ENCODE measurements at places on chromosomes 3 and 15. TPM values are rescaled to one million over a fixed set of nuclear protein-coding genes. Genes with fewer than 3 reads are reported as not detected.
A peak's percentile ranks its signal among the peaks of the same experiment; 100 is the strongest.

DNA sequence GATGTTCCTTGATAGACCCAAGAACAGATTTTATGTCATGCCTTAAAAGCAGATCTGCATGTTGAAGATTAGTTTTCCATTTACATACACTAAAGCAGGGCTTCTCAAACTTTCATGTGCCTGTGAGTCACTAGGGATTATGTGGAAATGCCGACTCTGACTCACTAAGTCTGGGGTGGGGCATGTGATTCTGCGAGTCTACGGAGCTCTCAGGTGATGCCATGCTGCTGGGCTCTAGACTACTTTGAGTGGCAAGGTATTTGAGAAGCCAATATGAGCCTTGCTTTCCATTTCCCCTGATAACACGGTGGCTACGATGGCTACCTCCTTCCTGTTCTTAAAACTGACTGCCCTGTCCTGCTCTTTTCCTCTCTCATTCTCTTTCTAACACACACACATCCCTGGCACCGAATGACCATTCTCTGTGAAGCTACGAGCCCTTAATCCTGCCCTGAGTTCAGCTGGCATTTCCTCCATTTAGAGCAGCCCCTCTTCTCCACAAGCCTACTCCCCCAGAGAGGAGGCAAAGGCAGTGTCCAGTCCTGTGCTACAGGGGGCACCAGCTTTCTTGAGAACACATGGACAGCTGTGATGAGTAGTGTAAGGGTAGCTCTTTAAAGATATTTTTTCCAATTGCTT lies 39.7 kb upstream of the PYGO1 start:
- peak; percentile 18 for DNase-seq

DNA sequence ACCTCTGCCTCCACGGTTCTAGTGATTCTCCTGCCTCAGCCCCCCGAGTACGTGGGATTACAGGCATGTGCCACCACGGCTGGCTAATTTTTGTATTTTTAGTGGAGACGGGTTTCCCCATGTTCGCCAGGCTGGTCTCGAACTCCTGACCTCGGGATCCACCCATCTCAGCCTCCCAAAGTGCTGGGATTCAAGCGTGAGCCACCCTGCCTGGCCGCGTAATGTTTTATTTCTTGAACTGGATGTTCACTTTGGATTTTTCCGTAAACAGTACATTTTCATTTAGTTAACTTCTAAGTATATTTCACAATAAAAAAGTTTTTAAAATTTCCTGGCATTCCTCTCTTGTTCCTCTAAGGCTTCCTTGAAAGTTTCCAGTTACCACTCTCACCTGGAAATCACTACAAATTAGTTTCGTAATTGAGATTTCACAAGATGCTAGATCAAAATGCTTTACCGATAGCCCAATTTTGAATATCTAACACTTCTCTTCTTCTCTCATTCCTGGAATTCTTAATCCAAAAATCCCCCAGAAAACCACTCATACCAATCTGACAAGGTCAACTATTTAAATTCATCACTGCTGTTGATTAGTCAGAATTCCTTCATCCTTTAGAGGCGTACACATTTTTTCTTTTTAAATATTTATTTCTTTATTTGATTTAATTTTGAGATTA lies 44.7 kb upstream of the INO80 start:
- no peak for DNase-seq

DNA sequence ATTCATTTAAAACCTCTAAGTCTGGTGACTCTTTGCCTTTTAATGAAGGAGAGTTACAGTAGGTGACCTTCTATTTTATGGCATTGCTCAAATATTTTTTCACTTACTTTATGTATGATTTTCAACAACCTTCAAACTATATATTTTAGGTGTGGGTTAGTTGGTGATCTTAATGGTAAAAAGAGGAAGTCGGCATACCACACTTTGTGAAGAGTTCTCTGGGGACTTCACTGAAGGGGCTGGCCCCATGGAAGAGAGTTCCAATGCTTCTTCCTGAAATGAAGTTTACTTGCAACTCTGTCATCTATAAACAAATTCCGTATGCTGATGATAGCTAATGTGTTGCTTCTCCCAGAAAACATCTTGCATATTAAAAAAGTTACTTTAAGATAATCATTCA lies 647.0 kb upstream of the SGO1 start:
- DNase-seq: no peak

DNA sequence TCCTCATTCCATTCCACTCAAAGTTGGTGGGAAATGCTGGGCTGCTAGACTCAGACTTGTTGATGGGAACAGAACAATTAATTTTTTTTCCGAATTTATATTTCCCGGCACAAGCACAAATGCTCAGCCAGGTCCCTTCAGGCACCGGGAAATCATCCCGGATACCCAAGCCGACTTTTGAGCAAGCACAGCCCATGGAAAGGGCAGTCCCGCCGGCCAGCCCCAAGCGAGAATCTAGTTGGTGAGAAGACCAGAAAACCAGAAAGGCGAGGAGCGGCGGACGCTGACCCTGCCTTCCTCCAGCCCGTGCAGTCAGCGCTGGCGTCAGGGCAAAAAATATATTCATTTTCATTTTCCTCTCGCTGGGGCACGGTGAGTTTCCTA lies 763 bp upstream of the ZIC4 start:
- no peak for DNase-seq

DNA sequence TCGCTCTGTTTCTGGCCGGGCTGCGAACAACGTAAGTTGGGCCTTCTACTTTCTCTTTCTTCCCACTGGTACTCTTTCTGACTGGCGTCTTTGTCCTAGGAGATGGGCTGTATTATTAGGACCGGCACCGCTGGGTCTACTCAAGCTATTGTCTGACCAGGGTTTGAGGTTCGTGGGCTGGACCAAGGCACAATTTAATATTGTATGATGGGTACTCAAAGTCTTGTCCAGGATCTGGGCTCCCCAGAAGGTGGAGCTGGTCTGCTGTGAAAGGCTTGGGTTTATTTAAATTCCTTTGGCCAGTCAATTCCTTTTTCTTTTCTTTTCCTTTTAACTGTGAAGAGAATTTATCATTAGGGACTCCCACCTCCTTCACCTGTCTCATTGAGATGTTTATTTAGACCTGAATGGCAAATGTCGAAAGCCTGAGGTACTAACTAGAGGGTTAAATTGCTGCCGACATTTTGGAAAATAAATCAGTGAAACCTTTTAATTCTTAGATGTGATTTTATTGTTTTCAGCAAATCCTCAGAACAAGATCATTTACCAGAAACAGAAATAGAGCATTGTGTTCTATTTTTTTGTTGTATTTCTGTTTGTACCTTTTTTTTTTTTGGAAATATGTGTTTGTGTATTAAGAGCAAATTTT lies 410 bp downstream of the LRRC49 start:
- peak; percentile 6 for DNase-seq

- DNase-seq: no peak
These were observed 14.8 kb upstream of the FOXP1 start for GRCh38 chr3:71598292-71598691.

DNA sequence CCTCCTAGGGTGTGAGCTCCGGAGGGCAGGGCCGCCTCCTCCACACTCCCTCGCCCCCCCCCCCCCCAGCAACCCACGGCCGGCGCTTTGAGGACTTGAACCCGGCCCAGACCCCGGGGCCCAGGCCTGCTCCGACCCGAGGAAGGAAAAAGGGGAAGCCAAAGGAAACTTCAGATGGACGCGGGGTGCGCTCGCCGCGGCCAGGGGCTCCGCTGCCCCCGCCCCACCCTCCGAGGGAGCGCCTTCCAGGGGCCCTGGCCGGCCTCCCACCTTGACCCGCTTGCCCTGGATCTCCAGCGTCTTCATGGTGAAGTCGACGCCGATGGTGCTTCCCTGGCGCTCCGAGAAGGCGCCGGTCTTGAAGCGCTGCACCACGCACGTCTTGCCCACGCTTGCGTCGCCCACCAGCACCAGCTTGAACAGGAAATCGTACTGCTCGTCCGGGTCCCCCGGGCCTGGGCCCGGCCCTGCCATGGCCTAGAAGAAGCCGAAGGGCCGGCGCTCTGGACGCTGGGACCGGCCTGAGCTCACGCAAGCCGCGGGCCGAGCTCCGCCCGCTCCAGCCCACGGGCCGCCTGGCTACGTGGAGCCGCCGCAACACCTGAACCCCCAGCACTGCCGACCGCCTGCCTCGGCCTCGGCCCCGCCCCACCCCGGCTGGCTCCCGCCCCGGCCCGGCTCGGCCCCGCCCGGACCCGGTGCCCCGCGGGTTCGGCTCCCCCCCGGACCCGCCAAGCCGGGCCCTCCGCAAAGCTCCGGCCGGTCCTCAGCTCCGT lies 400 bp downstream of the RAB43 start:
- DNase-seq: no peak

Gene ROPN1B
- not detected for total RNA-seq

DNA sequence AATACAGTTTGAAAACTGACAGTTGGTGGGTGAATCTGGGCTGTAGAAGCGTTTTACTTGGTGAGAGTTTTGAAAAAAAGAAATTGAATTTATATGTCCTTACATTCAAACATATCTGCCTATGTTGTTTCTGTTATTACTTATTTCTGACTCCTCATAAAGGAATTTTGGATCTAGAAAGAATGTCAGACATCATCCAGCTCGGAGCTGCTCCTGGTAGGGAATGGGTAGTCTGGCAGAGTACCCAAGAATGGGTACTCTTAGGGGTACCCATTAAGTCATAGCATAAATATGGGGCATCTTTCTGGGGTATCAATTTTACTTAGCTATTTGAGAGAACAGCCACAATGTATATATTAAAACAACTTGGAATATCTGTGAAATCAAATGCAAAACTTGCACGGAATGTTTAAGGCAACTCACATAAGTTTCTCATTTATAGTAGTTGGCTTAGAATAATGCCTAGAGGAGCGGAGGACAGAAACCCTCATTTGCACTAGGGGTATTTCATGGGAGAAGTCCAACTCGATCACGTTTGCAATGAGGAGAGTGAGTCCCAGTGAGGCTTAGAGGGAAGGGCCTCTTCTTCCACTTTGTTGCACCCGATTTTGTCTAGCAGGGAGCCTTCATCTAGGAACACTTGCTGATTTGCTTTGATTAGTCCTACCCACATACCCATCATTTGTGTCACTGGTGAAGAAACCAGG lies 2.4 kb upstream of the LARP6 start:
- DNase-seq: no peak

Gene LMAN1L
- not detected for total RNA-seq

DNA sequence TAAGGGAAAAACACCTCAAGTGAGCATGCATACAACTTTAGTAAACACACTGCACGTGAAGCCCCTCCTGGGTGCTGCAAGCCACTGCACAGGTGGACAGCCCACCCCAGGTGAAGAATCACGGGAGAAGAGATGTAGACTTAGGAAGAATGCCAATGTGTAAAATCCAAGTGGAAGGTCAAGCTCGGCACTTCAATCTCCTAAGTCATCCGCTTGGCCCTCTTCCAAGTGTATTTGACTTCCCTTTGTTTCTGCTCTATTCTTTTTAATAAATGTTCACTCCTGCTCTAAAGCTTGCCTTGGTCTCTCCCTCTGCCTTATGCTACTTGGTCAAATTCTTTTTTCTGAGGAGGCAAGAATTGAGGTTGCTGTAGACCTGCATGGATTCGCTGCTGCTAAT lies 316.6 kb downstream of the EDEM1 start:
- DNase-seq: no peak

- no peak for DNase-seq
These were observed 334.4 kb upstream of the THRB start for GRCh38 chr3:24829011-24829581.

DNA sequence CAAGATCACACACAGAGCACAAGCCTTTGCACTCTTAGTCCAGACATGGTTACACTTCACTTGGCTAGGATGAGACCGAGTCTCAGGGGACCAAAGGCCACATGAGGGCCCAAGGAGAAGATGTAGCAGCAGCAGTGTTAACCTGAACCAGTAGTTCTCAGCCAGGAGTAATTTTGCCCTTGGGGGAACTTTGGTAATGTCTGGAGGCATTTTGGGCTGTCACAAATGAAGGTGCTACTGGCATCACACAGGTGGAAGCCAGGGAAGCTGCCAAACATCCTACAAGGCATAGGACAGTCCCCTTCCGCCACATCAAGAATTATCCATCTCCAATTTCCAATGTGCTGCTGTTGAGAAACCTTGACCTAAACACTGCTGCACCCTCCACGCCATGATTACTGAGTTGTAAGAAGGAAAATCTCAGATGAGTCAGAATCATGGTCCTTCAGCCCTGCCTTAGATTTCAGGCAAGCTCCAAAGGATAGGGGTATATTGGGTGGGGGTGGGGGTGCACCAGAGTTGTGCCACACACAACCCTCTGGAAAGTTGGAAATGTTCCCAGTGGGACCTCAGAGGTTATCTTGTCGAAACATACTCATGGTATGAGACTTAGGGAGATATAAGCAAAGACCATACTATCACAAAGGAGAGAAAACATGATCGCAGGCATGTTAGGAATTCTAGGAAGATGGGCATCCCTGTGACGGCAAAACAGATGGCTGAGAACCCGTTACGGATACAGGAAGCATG lies 36.2 kb downstream of the SEMA5B start:
- DNase-seq: no peak

GRCh38 chr15:73295630-73296286 lies 73.0 kb downstream of the HCN4 start:
- no peak for DNase-seq

GRCh38 chr15:89412905-89413411 lies 78.3 kb upstream of the POLG start:
- DNase-seq: no peak

GRCh38 chr15:66953523-66954229 lies 111.7 kb upstream of the SMAD3 start:
- DNase-seq: no peak
